ENCODE measurements at places on chromosomes 6 and 20.

- no peak for DNase-seq
Observed at GRCh38 chr20:52676283-52676995, 295.7 kb upstream of the TSHZ2 start.

DNA sequence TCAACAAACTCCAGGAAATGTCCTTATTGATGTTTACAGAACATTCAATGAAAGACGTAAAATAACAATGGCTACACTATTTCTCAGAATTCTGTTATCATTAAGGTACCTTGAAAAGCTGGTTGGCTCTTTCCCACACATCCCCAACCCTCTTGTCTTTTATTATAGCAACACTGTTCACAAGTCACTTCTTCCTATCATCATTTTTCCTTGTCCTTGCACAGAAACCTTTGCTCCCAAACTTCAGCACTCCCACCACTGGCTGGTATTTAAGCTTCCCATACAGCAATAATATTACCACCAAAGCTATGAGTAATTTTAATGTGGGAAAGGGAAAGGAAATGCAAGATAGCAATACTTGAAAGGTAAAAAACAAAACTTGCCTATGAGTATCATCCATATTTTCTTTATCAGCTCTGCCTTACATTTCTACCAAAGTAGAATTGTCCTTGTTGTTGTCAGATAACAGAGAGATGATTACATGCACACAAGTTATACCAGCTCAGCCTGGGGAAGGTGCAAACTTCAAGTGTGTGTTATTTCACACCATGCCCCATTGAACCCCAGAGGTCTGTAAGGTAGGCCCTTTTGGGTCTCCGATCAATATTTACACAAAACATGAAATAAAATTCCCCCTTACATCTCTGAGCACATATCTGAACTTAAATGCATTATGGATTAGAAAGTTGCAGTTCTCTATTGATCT lies 32.2 kb downstream of the ARHGAP18 start:
- no peak for DNase-seq

GRCh38 chr6:41781366-41781730 lies 766 bp downstream of the PRICKLE4 start:
- no peak for DNase-seq

DNA sequence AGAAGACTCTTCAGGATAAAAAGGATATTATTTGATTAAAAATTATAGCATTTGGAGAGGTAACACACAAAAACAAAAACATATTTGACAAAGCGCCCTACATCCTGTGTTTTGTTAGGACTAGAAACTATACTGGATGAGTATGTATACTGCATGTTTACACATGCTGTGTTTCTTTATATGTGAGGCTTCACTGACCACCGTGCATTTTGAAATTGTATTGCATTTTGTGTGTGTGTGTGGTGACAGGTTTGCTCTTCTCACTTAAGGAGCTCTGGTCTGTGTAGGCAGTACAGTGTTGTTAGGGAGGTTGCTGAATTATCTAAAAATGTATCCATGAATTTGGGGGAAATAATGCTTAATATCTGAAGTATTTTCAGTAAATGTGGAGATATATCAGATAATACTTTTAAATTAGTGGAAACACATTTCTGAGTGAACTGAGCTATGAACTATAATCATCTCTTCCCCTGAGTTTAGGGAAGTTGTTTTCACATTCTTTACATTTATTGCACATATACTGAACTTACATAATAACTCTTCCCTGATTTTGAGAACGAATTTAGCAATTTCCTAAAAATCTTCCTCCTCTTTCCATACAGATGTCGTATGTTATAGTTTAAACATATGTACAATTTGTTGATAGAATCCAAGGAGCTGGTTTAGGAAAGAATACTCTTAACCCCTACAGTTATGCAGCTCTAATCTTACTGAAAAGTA lies 43.3 kb downstream of the TMEM170B start:
- no peak for DNase-seq

DNA sequence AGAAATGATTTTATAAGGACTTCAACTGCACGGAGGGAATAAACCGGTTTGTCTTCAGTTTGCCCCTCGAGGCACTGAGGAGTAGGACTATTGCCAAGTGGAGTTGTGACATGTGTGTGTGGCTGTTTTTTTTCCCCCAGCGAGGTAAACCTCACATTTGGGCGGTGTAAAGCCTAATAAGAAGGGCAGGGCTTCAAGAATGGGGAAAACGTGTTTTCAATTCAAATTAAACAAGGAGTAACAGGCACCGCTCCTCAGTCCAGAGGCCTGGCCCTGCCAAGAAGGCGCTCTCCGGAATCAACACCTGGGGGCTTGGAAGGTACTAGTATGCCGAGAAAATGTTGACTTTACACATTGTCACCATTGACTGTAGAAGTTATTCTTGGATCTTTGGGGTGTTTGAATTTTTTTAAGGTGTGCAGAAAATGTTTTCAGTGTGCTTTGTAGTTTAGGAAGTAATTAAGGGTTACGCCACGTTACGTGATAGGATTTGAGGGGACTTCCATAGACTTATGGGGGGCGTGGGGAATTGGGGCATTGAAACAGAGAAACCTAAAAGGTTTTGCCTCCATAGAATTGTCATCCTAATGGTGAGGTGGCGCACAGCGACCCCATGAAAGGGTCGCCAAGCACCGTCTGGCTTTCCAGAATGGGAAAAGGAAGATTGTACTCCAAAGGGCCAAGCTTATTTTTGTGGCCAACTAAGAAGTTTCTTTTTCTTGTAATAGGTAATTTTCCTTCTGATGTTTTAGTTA lies 791 bp downstream of the ADGRG6 start:
- DNase-seq: no peak

DNA sequence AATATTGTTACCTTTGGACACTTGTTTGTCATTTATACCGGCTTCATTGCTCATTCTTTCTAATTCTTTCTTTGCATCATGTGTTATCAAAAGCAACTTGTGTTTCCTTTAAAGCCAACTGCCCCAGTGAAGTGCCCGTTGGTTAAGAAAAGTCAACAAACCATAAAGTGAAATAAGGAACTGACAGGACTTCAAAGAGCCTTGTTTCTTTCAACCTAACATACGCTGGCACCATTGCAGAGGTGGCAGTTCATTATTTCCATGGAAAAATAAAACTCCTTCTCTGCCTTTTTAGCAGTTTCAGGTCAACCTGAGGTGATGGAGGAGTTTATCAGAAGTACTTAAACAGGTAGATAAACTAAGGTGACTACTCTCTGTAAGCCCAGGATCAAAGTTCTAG lies 28.8 kb downstream of the FERMT1 start:
- no peak for DNase-seq

GRCh38 chr6:32152769-32153563 lies 975 bp upstream of the PPT2 start:
- no peak for DNase-seq

DNA sequence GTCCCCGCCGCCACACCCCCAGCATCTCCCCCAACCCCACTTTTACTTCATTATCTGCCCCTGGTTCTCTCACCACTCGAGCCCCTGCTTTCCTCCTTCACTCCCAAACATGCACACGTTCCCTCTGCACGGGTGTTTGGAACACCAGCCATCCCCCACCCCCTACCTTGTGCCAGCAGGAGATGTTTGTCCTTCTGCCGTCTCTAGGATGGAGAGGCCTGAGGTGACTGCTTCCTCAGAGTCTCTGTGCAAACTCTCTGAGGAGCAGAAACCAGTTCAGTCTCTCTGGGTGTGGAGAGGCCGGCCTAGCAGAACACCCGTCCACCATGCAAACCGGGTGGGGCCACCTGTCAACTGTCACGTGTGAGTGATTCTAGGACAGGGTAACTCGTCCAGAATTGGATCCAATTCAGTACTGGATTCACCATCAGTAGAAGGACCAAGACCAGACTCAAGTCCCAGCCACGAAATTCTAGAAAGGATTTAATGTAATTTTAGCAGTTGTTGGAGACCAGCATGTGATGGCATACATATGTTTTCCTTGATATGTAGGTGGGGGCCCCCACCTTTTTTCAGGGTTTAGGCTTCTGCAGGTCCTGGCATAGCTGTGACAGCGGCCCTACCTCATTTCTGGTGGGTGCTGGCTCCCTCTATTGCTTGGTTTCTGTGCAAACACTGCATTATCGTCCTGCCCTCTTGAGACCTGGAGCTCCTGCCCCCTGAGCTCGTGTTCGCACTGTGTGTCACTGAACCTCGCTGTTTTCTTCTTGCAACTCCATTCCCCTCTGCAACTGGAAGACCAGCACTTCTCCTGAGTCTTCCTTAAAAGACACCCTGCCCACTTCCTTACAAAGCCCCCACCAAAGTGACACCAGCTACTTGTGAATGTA lies at the start of gene RAET1E:
TSS of gene RAET1E (minus strand) at position 259 of the 890 bp plus-strand sequence. CDS start 7,212 bp downstream, outside the sequence.
- no peak for DNase-seq

DNA sequence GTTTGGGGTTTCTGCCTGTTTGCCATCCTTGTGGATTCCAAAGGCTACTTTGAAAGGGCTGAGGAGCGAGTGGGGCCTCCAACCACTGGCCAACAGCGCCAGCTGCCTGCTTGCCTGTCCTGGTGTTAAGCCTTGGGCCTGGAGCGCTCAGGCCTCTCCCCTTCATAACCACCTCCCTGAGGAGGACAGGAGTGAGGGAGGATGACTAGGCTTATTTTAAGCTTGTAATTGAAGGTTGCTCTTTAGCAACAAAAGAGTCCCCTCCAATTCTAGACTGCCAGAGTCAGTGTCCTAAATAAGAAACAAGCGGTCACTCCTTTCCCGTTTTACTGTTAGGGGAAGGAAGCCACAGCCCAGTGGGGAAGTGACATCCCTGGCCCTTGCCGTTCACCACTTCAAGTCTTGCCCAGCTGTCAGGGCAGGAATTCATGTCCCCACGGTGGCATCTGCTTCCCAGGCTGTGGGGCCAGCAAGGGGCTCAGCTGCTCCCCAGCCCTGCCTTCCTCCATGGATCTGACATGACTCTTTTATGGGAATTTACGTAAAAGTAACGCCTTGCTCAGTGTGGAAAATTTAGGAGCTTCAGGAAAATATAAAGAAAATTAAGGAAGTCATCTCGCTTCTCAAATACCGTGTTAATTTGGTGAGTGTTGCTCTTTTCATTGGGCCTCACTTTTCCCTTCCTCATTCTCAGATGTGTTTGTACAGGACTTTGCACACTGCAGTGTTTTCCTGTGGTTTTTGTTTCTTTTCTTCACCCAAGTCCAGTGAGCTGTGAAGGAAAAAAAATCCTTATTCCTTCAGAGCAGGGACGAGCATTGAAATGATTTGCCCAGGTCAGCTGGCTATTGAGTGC lies 57.8 kb downstream of the SSR1 start:
- DNase-seq: no peak

- DNase-seq: no peak
Observed at GRCh38 chr20:62527781-62528180, 52.0 kb upstream of the GATA5 start.

DNA sequence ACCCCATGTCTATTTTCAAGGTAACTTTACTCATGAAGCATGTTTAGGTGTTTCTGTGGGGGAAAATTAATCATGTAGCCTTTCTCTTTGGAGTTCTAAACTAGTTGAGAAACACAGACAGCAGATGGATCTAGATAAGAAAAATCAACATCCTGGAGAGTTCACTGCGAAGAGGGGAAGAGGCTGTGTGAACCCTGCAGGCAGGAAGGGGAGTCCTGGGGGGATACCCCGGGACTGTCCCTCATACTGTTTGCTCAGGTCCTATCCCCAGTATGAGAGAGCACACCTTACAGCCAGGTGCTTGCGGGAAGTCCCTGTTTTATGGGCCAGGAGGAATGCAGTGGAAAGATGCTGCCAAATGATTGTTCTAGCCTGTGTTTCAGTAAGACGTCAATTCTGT lies 32.7 kb downstream of the CHMP4B start:
- no peak for DNase-seq

- no peak for DNase-seq
Observed at GRCh38 chr6:14271789-14272736, 154.5 kb downstream of the CD83 start.

DNA sequence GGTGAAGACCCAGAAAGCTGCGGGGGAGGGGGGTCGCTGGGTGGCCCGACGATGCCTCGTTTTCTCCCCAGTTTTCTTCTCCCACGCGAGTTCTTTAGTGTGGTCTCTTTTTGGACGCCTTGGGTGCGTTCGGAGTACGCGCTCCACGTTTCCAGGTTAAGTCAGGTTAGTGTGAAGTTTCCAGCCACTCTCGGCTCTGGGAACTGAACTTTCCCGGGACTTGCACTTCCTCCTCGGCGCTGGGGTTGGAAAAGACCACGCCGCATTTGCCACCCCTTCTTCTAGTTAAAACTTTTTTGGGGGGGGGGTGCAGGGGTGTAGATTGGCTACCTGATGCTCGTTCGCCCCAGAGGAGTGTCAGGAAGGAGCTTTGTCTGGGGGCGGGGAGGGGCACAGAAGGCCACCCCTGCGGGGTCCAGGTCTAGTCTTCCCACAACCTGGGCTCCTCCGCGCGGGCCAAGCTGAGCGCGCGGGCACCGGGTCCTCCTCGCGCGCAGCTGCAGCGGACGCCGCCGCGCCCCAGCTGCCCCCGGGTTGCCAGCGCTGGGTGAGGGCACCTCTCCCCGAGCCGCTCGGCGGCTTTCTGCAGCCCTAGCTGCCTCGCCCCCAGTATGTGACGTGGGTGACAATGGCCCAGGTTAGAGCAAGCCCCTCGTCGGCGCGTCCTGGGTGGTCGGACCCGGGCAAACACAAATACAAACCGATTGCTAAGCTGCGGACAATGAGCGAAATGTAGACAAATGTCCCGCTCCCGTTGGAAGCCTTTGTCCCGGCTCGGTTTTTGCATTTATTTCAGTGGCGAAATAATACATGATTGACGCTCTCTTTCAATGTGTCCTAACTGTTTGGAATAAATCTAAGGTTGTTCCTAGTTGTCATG lies 1.7 kb upstream of the NKX2-2 start:
- no peak for DNase-seq

DNA sequence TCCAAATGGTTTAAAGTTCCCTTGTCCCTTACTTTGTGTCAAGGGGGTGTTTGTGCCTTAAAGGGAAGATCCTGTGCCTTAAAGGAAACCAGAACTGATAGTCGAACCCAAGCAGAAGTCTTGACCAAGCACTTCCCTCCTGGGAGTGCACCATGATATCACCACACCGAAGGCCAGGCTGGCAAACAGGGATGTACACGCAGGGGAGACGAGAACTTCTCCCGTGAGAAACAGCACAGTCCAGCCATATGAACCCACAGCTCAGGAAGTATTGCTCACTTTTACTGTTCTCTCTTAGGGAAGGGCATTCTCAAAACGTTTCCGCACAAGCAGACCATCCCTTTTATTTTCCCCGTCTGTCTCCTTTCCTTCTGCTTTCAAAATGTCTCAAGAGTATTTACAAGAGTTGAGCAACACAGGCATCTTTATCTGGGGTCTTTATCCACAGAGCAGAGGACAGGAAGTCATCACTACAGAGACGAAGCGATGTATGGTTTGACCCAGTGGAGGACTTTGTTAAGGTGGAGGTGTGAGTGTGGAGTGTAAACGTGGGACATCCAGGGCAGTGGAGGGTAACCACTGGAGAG lies 12.8 kb upstream of the SERPINB1 start:
- DNase-seq: no peak
